ENCODE measurements at places on chromosomes 6 and 20.

- no peak for DNase-seq
Measured at GRCh38 chr6:141167945-141168344, 964.8 kb upstream of the GJE1 start.

DNA sequence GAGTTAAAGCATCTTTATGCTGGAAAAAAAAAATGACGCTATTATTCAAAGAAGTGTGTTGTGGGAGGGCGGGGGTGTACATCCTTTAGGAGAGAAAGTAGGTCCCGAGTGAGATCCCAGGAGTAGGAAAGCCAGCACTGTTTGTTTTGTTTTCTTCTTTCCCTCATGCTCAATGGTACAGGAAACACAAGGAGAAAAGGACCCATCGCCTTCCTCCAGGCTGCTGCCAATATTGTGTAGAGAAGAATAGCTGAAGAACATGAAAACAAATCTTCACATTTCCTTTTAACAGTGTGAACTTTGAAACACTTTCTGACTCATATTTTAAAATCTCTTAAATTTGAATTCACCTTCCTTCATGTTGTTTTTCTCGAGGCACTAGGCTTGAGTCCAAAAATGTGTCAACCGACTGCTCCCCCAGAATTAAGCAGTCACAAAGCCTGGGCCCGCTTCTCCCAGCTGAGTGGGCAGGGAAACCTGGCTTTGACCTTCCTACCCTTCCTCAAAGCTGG is 22.3 kb downstream of the PPP1R16B start:
- no peak for DNase-seq

DNA sequence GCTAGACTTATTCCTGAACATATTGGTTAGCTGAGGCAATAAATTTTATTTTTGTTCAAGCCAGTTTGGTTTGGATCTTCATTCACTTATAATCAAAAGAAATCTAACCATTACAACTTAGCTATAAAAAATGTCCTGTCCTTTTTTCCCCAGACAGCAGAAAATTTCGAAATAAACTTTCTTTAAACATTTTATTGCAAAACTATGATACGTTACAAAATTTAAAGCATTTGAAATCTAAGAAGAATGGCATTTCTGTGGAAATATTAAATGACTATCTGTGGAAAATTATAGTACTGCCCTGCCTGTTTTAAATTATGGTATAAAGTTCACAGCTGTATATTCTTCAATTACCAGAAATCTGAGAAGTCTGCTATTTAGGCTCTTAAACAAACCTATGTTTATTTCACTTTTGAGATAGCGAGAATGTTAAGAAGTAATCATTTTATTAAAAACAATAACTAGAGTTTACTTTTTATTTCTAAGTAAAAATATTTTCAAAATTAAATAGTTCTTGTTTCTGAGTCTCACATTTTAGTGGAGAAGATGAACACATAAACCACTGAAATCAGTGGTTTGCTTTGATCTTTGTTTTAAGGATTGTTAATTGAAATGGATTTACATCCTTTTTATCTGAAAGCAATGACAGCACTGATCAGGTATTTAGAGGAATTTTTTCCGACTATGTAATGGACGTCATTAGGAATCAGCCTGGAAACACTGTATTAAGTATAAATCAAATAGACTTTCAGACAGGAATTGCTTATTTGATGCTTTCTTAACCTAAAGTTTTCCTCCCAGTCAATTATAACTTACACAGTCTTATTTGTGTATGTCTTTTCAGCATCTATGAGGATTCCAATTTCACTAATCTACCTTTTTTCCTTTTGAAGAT is 553.7 kb downstream of the COL12A1 start:
- no peak for DNase-seq

DNA sequence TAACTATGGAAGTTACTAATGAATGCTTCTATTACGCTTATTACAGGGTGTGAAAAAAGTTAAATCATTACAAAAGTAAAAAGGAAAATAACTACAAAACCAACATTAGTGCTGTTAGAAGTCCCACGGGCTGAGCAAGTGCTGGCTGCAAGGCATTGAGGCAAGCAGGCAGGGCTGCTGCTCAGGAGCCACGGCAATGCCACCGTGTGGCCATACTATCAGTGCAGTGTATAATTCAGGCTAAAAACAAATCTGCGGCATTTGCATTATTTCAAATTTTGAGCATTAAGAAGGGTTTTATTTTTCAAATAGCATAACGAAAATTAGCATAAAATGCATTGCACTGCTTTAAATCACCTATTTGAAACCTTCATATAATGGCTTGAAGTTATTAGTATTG is 17.1 kb downstream of the IFNGR1 start:
- DNase-seq = no peak

DNA sequence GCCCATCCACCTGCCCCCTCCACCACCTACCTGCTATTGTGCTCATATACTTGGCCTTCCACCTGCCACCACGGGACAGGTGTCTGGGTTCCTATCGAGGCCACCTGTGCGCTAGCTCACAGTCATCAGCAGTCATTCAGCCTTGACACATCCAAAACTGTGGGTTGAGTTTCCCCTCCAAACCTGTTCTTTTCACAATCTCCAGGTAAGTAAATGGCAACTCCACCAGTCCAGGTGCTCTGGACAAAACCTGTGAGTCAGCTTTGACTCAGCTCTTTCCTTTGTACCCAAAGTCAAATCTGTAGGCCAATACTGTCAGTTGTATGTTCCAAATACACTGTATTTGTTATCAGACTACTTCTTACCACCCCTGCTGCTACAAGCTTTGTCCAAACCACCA is 52.6 kb downstream of the SPTLC3 start:
- DNase-seq = no peak

DNA sequence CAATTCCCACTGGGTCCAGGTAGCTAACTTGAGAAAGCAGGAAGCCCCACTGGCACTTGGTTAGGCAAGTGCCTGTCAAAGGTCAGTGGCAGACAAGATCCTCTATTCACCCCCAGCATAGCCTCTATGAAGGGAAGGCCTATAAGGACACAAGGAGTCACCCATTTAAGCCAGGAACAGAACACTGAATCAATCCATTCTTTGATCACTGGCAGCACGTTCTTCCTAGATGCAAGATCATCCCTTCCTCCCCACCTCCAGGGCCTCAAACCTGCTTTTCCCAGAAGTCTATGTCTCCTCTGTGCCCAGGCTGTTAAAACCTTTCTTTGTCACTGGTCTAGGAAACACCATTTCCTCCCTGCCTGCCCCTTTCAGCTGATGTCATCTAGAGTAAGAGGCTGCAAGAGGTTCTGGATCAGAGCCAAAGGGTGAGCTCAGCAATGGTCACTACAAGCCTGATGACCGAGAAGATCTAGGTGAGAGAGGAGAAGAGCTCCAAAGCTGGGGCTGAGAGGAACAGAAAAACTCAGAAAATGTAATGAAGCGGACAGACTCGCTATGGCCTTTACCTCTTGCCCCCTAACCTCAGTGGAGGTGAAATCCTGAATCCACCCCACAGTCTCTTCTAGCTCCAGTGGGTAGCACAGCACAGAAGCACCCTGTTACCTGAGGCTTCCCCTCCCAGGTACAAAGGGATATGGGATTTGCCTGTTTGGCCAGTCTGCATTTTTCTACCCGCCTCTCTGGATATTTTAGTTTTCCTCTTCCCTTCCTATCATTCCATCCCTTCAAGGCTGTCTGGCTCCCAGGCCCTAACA is 1.8 kb downstream of the GTPBP2 start:
- no peak for DNase-seq

DNA sequence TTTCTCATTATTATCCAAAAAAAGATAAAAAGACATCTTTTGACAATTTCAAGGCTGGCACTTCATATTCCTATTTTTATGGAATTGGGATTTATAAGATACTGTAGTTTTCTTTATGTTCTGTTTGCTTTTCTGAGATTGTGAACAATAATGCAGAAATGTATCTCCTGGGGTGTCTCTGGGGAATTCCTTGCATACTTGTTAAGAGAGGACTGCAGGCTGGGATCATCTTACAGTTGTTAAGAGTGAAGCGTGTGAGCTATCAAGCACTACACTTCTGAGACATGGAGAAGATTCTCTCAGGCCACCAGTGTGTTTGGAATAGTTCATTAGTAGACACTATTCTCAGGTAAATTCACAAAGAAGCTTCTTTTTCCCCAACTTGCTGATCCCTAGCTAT is 963.3 kb upstream of the GJE1 start:
- DNase-seq = no peak

DNA sequence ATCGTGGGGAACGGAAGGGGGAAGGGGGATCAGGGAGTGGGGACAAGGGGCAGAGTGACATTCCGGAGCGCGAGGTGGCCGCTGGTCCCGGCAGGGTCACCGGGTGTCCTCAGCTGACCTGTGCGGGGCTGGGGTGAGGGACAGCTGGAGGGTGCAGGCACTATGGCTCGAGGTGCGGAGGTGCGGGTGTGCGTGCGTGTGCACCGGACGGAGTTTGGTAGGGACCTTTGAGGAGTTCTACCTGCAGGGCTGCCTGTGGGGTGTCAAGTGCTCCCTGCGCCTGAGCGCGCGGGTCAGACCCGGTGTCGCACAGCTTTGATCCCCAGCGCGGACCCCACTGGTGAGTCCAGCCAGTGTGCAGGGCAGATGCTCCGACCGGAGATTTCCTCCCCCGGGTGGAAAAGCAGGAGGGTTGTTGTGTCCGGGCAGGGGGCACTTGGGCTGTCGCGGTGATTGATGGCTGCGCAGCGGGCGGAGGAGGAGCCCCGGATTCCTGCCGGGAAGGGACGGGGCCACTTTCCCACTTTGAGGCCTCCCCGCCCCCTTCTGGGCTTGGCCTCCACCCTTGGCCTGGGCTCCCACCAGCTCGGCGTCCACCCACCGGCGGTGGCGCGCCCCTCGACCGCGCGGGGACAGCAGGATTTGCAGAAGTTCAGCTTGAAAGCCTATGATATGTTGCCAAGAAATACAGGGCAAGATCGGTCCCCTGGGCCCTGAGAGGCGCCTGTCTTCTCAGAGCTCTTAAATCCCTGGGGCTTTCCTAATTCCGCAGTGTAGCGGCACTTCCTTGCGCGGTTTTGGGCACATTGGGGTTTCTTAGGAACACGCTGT is 658 bp downstream of the RIN2 start:
- no peak for DNase-seq

- DNase-seq = no peak
Measured at GRCh38 chr6:55898342-55898741, 23.0 kb upstream of the BMP5 start.

DNA sequence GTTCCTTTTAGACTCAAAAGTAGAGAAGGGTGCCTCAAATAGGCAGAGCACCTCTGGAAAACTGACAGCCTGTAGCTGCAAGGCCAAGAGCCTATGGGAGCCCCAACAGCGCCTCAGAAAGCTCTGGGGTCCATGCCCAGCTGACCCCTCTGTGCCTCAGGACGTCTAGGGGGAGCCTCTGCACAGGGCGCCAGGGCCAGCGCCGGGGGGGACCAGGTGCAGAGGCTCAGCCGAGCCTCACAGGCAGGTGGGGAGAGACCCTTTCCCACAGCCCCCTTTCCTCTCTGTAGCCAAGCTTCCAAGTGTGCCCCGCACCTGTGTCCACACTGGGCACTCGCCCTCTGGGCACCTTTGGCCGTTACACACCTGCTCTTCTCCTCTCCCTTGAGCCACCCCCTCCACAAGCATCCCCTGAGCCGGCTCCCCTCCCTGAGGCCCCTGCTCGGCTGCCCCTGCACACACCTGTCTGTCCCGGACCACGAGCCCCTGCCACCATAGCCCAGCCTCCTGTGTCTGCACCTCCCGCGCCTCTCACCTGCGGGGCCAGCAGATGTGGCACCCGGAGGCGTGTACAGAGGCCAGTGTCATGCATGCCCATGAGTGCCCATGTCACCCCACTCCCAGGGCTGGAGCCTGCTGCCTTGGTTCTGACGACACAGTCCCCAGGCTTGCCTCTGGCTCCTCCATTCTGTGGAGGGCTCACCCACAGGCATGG is 53.2 kb downstream of the GINS1 start:
- no peak for DNase-seq

DNA sequence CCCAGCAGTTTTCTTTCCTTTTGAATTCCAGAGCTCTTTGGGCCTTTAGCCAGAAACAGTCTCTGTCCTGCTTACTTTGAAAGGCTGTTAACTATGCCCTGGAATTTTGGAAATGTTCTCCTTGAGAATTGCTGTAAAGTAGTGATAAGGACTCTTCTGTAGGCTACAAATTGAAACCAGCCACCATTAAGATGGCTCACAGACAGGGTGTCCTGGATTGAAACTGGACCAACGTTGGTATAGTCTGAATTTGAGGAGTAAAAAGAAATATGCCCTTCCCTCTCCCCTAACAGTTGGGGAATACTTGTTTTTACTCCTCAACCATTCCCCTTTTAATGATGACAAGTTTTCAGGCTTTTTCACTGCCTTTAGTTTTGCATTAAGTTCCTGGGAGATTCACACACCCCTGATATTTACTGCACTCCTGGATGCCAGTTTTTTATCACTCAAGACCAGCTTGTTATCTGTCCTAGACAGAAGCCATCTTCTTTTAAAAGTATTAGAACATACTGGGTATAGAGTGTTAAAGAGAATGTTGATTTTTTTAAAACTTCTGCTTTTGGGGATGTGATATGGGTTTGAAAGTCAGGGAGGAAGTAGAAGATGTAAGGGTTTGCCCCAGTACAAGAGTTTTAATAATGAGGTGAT is 21.9 kb downstream of the TOP1 start:
- DNase-seq = no peak

DNA sequence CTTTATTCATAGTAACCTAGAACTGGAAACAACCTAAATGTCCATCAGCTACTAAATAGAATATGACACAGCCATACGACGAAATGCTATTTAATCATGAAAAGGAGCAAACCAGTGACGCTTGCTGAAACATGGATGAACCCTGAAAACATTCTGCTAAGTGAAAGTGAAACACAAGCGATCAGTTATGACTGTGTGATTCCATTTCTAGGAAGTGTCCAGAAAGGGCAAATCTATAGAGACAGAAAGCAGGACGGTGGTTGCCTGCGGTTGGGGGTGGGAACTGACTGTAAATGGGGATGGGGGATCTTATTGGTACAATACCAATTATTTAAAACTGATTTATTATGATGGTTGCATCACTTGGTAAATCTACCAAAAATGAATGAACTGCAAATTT is 126.8 kb downstream of the IPCEF1 start:
- DNase-seq = no peak

All from stimulated activated naive CD4-positive, alpha-beta T cell (primary cell).